ENCODE measurements at places on chromosomes 5 and 9.

- peak; percentile 84 for DNase-seq
These were observed 12.9 kb downstream of the CXCL14 start for GRCh38 chr5:135565725-135566421.

DNA sequence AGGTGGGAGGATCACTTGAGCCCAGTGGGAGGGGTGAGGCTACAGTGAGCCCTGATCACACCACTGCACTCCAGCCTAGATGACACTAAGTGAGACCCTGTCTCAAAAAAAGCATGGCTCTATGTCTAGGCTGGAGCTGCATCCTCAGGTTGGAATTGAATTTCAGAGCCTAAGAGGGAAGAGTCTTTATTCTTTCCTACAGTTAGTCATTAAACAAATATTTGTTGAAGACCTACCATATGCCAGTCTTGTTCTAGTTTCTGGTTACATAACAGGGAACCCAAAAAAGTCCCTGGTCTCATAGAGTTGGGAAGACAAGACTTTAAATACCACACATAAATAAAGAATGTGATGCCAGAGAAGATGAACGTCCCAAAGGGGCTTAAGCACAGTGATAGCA, 6.9 kb upstream of the GRPEL2 start:
- DNase-seq, result no peak

DNA sequence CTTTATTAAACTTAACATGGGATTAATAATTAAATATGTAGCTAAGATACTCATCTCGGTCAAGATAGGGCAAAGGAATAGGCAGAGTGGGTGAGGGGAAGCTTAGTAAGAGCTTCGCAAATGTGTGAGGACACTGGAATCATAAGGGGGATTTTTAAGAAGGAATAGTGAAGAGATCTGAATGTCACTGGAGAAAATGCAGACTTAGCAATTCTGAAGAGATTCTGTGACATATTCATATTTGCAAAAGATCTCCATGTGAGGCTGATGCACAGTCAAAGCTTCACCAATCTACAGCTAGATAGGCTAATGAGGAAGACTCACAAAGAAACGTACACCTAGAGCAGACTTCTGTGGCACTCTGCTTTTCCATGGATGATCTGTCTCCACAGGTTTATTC, 1202.8 kb upstream of the CDH6 start:
- DNase-seq, result no peak

GRCh38 chr9:109861918-109862317, 81.9 kb downstream of the PALM2AKAP2 start:
- DNase-seq, result no peak

GRCh38 chr5:140576776-140577201, 12.2 kb downstream of the SLC35A4 start:
- no peak for DNase-seq

GRCh38 chr9:125341566-125341965, 79.9 kb downstream of the GAPVD1 start:
- DNase-seq, result no peak

DNA sequence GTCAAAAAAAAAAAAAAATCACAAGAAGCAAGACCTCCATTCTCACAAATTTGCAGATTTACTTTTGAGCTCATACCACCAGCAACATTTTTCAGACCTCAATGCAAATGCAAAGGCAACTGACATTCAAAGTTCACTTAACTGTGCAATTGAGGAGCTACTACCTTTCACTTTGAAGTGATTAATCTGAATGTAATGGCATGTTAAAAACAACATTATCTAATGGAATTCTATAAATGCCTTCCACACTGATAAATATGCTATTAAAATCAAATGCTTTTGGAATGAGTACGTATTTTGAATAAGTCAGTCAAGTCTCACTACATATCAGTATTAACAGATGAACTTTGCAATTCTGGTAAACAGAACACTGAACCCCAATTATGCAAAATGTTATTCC, 32.3 kb downstream of the UBQLN1 start:
- DNase-seq, result no peak

GRCh38 chr9:93464395-93464794, 11.0 kb upstream of the FAM120AOS start:
- DNase-seq, result no peak

DNA sequence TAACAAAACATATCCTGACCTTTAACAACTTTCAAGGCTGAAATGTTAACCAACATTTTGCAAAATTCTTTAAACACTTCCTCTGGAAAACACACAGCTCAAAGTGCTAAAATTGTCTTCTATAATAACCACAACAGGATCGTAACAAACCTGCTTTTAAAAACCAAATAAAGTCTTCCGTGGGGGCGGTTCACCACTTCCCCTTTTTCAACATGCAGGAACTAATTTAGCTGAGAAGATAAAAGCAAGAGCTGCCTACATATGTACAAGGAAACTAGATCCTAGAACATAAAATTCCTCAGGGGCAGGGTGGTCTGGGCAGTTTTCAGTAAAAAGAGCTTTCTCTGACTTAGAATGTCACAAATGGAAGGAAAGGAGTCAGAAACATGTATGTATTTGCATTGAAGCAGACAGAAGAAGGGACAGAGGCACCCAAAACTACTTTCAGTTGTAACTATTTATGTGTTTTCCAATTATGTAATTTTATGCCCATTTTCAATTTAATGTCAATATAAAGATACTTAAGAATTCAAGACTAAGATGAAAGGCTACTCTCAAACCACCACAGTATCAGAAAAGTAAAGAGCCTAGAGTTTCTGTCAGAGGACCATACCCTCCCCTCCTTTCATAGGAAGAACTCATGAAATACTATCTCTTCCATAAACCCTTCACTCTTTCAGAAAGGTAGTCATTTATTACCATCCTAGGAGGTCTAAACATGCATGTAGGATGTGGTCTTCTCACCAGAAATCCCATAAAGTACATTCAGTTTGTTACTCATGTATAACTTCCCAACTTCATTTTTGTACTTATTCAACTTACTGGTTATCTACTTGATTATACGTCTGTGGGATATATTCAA, 185.9 kb upstream of the RASA1 start:
- DNase-seq, result no peak

- no peak for DNase-seq
These were observed 282.7 kb upstream of the VLDLR start for GRCh38 chr9:2338777-2339365.

DNA sequence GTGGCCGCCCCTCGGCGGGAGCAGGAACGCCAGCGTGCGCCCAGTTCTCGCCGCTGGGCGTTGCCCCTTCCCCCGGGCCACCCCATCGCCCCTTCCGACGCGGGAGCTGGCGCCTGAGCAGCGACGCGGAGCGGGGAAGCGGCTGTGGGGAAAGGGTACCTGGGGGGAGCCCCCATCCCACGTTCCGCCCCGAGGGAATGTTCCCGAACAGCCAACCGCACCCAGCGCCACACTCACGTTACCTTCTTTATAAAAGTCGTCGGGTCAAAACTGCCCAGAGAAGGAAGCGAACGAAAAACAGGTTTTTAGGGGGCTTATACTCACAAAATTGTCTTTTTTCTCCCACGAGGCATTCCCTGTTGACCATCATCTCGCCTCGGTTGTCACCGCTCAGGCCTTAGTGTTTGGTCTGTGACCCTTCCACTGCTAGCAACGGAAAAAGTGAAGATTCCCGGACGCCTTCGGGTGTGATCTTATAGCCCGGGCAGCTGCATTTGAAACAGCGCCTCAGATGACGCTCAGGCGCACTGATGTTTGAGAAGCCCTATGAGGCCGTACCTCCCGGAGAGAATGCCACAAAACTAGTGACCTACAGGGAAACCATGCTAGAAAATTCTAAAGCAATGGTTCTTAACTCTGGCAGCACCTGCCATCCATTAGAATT, 475 bp upstream of the GOLM1 start:
- DNase-seq, result peak; percentile 80

GRCh38 chr5:124527220-124527991, 219.0 kb downstream of the ZNF608 start:
- DNase-seq, result no peak

DNA sequence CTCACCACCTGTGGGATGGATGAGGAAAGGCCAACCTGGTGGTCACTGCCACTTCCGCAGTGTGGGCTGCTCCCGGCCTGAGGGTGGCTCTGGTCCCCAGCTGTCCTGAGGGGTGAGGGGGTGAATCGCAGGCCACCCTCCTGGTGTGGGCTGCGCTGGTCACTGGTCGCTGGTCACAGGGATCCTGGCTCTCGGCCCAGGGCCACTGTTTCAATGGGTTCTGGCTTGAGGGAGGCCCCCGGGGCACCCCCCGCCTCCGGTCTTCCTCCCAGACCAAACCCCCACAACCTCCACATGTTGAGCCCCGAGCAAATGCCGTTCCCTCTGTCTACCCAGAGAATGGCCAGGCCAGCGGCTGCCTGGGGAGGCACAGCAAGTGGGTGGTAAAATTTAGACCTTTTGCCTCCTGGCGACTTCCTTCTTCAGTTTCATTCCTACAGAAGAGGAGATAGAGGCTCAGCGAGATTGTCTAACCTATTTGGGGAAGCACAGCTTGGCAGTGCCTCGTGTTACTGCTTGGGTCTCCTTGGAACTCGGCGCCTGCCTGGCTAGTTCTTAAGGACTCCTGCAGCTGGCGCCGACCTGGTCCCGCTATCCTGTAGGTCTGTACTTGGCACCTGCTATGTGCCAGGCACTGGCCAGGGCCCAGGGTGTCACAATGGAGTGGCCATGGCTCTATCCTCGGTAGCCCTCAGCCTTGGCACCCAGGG, 48.2 kb downstream of the RXRA start:
- DNase-seq, result no peak

DNA sequence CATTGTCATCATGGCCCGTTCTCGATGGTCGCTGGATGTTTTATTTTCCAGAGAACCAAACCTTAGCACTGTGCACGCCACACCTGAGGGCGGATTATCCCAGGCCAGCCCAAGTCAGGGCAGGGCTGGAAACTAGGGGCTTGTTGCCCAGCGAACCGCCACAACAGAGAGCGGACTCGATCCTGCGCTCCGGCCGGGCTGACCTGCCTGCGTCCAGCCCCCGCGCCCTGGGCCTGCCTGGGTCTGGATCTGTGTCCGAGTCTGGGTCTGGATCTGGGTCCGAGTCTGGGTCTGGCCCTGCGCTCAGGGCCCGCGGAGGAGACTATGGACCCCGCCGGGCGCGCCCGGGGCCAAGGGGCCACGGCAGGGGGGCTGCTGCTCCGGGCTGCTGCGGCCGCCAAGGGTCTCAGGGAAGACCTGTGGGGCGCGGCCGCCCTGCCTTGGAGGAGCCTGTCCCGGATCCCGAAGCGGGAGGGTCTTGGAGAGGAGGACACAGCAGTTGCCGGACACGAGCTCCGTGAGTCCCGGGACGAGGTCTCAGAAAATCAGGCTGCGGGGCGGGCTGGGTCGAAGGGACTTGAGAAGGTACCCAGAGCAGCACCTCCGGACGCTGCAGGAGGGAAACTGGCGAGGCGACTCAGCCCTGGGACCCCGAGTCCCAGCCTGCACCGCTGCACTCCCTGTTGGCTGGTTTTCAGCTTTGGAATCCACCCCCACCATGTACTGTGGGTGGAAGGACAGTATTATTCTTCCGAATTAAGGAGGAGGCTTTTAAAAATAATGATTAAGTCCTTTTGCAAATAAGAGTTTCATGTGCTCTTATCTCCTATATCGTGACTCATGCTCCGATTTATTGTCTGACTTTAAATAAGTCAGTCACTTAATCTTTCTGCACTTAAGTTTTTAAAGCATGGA, at the start of gene ANKDD1B:
Gene ANKDD1B, plus strand, starts transcription at position 143 of the 915 bp plus-strand sequence. Its CDS starts 182 bp downstream, at position 325.
- no peak for DNase-seq

GRCh38 chr9:16976427-16976826, 106.0 kb upstream of the BNC2 start:
- no peak for DNase-seq

DNA sequence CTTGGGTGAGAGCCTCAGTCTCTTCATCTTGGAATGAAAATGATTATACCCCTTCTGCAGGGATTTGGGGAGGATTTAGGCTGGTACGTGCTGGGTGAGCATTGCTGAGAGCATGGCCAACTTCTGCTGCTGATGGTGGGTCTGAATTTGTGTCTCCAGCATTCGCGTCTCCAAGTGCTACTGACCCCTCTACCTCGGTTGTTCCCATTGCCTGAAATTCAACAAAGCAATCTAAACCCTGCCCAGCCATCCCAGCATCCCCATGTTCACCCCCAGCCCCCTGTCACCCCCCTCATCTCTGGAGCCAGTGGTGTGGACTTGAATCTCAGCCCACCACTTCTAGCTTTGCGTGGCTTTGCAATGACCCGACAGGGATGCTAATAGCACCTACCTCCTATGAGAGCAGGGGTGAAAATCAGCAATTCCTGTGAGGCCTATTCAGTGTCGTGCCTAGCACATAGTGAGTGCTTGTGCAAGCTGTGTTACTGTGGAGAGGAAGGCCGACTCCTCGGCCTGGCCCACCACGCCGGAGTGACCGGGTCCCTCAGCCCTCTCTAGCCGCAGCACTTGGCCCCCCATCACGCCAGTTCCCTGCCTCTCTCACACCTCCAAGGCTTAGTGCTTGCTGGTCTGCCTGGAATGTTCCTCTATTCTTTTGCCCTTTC, 43.4 kb upstream of the SH3PXD2B start:
- DNase-seq, result peak; percentile 48

DNA sequence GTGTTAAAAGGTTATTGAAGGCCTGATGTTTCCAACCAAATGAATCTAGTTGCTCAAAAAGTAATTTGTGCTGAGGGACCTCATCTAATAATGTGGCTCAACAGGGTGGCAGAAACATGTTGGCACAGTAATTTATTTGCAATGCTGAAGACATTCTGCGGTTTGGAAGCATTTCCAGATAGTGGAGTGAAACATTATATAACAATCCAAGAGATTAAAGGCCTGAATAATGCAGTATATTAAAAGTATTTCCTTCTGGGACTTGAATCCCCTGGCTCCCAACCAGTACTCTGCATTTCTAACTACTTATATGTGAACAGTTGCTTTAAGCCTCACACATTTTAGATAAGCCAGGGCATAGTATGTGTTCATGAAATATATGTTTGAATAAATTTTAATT, 25.9 kb upstream of the ALDH1A1 start:
- no peak for DNase-seq

DNA sequence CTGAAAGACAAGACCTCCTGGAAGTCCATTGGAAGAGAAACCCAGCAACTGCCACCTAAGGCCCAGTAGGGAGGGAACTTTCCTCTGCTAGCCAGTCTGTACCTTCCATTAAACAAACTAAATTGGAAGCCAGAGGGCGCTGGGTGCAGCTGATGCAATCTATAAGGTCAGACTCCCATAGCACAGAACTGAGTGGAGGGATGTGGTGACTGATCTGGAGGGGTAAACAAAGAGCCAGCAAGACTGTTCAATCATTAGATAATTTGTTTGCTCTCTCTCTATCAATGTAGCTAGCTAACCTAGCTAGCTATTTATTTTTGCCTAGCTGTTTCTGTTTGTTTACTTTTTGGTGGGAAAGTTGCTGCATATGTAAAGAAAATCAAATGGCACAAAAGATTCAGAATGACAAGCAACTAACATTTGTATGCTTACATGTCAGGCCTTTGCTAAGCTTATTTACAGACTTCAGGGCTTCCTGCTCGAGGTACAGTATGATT, 291.8 kb upstream of the DAB2 start:
- no peak for DNase-seq

GRCh38 chr5:26791433-26791832, 247.0 kb downstream of the CDH9 start:
- DNase-seq, result no peak
